HFFc6 (cell line): ENCODE measurements at places on chromosomes 7 and 10.

DNA sequence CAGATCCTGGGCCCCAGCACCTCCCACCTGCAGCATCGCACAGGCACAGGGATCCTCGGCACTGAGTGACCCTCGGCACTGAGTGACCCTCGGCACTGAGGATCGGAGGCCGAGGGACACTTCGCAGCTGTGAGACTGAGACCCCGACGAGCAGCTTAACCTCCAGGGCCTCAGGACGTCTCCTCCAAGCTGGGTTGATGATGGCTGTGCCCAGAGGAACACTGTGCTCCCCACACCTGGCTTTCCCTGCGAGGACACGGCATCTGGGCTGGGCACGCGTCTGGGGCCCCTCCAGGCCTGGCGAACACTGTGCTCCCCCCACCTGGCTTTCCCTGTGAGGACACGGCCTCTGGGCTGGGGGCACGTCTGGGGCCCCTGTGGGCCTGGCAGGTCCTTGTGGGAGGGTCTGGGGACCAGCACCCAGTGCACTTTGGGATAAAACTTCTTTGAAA, 158.3 kb upstream of the PPP2R2D start:
- H3K4me3 ChIP-seq: no peak overlapping the region
- H3K27ac ChIP-seq: no peak overlapping the region
- H3K36me3 ChIP-seq: no peaks in the 10 kb centered on the region
- DNase-seq: no peak
- H3K4me1 ChIP-seq: no peaks in the 10 kb centered on the region

DNA sequence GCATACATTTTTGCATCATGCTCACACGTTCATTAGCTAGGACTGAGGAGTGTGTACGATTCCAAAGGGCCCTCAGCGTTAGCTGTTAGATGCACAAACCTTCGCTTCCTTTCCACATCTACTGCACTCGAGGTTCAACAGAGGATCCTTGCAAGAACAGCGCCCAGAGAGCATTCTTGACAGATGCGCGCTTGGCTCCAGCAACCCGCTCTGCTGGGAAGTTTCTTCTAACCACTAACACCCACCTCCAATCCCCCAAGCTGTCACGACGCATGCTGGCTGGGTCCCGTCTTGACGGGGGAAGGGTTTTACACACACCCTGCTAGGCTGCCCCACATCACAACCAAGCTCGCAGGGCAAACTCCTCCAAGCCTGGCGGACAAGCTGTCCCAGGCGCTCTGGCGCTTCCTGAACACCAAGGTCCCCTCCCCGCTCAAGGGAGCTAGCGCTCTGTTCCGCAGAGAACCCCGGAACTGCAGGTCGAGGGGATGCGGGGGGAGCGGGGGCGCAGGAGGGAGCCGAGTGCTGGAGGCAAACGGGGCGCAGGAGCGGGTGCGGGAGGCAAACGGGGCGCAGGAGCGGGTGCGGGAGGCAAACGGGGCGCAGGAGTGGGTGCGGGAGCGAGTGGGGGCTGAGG, 653 bp upstream of the ADRB1 start:
- H3K27ac ChIP-seq: no peak overlapping the region
- H3K27me3 ChIP-seq: peaks cover 29% of the 10 kb centered on the region
- H3K36me3 ChIP-seq: no peaks in the 10 kb centered on the region
- no peak for DNase-seq

DNA sequence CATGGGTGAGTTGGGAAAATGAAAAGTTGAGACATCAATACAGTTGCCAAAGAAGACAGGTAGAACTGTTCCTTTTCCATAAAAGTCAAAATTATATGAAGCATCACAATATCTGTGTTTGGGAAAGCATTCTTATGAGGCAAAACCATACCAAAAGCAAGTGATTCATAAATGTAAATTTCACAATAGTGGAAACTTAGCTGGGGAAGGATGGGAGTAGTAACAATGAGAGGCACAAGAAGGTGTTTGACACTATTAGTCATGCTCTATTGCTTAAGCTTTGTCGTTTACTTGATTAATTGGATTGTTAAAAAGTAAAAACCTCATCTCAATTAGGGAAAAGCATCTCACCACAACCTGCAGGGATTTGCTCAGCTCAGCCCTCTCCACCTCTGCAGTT, 240.2 kb downstream of the C7orf25 start:
- no peak for DNase-seq
- no peaks in the 10 kb centered on the region for H3K4me1 ChIP-seq
- peaks cover 9% of the 10 kb centered on the region for H3K27me3 ChIP-seq
- peaks cover 8% of the 10 kb centered on the region for H3K36me3 ChIP-seq

- H3K36me3 ChIP-seq: peaks cover 21% of the 10 kb centered on the region
- H3K27ac ChIP-seq: no peak overlapping the region
- H3K4me1 ChIP-seq: peaks cover 32% of the 10 kb centered on the region
- H3K27me3 ChIP-seq: no peaks in the 10 kb centered on the region; the same call in none of the 2 replicates
- no peak for DNase-seq
- peak overlapping the region; percentile 45 for H3K4me3 ChIP-seq
Measured at GRCh38 chr7:100017300-100017699, 1.9 kb downstream of the ZKSCAN1 start.

DNA sequence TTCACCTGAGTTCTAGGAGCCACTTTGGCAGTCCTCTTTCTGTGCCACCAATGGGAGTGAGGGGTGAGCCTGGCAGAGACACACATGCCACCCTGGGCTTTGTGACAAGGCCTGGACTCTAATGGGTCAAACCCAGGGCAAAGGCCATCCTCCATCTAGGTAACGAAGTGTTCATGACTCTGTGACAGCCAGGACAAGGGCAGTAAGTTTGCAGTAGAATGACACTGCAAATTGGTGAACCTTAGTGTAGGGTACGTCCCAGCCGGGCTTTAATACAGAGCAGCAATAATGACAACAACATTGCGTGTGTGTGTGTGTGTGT, 43.3 kb downstream of the PAPSS2 start:
- no peak for DNase-seq
- H3K27ac ChIP-seq: peak overlapping the region; percentile 46
- H3K27me3 ChIP-seq: peaks cover 9% of the 10 kb centered on the region
- peaks cover 86% of the 10 kb centered on the region for H3K4me1 ChIP-seq
- no peak overlapping the region for H3K4me3 ChIP-seq

DNA sequence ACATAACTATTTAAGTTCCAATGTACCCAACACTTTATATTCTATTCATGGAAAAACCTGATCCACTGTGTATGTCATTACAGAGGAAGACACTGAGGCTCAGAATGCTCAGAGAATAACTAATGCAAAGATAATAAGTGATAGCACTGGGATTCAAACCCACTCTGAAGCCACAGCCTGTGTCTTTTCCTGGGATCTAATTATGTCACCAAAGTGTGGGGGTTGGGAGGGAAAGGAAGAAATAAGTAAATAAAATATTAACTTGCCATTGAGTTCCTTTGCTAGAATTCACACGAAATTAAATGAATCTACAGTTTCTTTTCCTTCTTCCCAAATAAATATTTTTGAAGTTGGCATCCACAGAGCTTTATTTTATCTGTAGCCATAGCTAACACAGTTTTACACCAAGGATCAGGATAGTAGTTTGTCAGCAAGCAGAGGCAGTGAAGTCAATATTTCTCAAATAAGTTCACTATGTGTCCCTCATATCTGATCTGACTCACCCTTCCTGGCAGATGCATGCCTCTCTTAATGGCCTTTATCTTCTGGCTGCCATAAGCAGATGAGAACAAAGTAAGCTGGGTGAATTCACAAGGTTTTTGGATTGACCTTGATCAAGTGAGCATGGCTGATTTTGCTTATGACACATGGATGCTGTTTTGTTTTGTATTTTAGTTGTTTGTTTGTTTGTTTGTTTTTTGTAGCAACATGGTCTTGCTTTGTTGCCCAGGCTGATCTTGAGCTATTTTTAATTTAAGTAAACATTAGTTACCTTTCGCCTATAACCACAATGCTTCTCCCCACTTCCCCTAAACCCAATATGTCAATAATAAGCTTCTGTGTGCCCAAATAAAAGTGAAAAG, 6.3 kb downstream of the RAPGEF5 start:
- H3K27ac ChIP-seq: 0 out of 2 replicates have a peak overlapping the region, but pooled peaks have one; percentile 34
- peak; percentile 62 for DNase-seq
- H3K4me1 ChIP-seq: peaks cover 48% of the 10 kb centered on the region

DNA sequence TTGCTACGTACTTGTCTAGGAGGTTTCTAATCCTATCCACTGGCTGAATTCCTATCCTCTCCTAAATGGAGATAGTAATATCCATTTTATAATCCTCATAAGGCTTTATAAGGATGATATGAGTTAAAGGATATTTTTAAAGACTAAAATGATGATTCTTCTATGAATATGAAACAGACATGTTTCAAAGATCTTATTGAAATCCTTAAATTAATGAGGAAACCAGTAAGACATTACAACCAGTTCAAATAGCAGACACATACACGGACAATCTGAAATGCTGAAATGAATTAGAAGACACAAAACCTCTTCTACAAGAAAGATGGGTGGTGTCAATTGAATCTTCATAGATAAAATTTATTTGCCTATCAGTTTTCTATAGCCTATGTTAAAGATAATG, 132.9 kb upstream of the ANK3 start:
- no peaks in the 10 kb centered on the region for H3K36me3 ChIP-seq
- no peak overlapping the region for H3K4me3 ChIP-seq
- H3K27ac ChIP-seq: no peak overlapping the region
- peaks cover 1% of the 10 kb centered on the region; the same call in 1 of the 2 replicates for H3K27me3 ChIP-seq
- no peak for DNase-seq

DNA sequence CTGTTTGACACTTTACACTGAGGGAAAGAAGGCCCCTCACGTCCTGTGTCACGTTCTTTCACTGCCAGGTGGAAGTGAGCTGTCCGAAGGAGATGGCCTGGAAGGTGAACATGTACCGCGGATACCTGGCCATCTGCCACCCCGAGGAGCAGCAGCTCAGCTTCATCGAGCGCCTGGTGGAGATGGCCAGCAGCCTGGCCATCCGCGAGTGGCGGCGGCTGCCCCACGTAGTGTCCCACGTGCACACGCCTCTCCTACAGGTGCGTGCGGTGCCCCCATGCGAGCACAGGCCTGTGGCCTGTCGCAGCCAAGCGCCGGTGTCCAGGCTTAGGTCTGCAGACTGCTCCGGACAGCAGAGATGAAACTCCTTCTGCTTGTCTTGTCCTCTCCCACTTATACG, 103.4 kb downstream of the TRRAP start:
- DNase-seq: no peak
- no peak overlapping the region for H3K4me3 ChIP-seq
- H3K36me3 ChIP-seq: peaks cover 52% of the 10 kb centered on the region
- peaks cover 6% of the 10 kb centered on the region; the same call in 1 of the 2 replicates for H3K4me1 ChIP-seq

DNA sequence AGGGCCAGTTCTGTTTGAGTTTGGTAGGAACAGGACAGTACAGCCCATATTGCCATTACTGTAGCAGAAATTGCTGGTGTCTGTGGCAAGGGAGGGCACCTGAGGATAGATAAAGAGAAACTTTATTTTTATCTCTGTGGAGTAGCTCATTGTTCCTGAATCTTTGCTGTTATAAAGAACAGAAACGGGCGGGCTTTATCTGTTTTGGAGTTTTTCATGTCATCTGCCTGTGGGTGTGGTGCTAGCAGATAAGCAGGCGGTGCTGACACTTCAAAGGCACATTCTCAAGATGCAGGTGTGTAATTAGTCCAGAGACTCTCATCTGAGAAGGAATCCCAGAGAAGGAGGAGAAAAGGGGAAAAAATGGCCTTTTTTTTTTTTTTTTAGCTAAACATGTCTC, 11.5 kb downstream of the ZNF273 start:
- no peak overlapping the region for H3K27ac ChIP-seq
- no peaks in the 10 kb centered on the region; the same call in 1 of the 2 replicates for H3K27me3 ChIP-seq
- no peak overlapping the region for H3K4me3 ChIP-seq
- DNase-seq: no peak
- peaks cover 64% of the 10 kb centered on the region for H3K36me3 ChIP-seq

GRCh38 chr7:12436896-12437535, 33.4 kb upstream of the VWDE start:
- H3K27ac ChIP-seq: no peak overlapping the region
- no peaks in the 10 kb centered on the region for H3K36me3 ChIP-seq
- DNase-seq: no peak
- H3K4me3 ChIP-seq: no peak overlapping the region
- no peaks in the 10 kb centered on the region for H3K27me3 ChIP-seq

- 0 out of 2 replicates have a peak, but pooled peaks cover 4% of the 10 kb centered on the region for H3K36me3 ChIP-seq
- no peak overlapping the region for H3K4me3 ChIP-seq
- H3K27ac ChIP-seq: no peak overlapping the region
- H3K4me1 ChIP-seq: no peaks in the 10 kb centered on the region
Measured at GRCh38 chr10:85614566-85614965, 752.0 kb downstream of the GRID1 start.

- H3K27ac ChIP-seq: no peak overlapping the region
- H3K4me1 ChIP-seq: peaks cover 45% of the 10 kb centered on the region
- peaks cover 10% of the 10 kb centered on the region for H3K27me3 ChIP-seq
Measured at GRCh38 chr10:30686708-30687107, 57.2 kb upstream of the LYZL2 start.

DNA sequence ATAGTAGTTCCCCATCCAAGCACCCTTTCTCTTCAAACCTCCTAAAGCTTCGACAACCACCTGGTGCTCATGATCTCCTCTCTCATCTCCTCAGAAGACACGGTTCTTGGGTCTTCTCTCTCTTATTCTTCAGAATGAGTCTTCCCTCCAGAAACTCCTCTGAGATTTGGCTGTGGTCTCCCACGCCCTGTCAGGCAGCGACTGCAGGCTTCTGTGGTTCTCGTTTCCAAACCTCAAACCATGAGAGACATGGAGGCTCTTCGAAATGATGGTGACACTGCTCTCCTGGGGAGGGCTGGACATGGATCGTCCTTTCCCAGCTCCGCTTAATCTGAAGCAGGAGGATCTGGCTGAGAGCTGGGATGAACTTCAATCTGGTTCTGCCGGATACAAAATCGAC, 78.6 kb upstream of the PITRM1 start:
- no peak for DNase-seq
- no peak overlapping the region for H3K27ac ChIP-seq
- H3K4me3 ChIP-seq: no peak overlapping the region
- peaks cover 26% of the 10 kb centered on the region for H3K27me3 ChIP-seq
- peaks cover 22% of the 10 kb centered on the region for H3K4me1 ChIP-seq

DNA sequence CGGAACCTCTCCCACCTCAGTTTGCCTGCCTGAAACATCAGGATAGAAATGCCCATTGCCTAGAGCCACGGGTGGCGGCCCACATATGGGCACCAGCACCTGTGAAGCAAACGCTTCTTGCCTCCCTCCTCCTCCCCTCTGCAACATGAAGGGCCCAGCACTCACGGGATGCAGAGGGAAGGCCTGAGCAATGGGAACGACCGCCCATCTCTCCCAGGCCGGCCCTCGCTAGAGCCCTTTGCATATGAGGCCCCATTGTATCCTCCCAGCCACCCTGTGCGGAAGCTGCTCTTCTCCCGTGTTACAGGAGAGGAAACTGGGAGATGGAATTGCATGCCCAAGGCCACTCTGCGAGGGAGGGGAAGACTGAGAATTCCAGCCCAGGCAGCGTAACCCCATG, 88.2 kb downstream of the RGS10 start:
- DNase-seq: no peak
- no peak overlapping the region for H3K27ac ChIP-seq

DNA sequence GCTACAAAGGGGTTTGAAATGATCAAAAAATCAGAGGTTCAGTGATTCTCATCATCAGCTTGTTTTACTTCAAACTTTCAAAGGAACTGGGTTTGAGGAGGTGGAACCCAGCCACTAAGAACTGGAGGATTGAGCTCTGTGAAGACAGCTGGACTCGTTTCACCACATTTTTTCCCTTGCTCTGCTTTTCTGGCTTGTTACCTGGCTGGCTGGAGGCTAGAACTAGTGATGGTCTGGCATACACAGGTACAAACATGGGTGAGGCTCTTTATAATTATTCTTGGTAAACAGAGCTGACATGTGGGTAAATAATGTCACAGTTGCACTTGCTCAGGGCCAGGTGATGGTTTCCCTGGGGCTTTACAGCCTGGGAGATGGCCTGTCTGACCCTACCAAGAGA, 352.5 kb downstream of the FGFR2 start:
- no peaks in the 10 kb centered on the region for H3K27me3 ChIP-seq
- DNase-seq: no peak
- no peaks in the 10 kb centered on the region for H3K4me1 ChIP-seq
- H3K36me3 ChIP-seq: peaks cover 1% of the 10 kb centered on the region; the same call in 1 of the 2 replicates
- no peak overlapping the region for H3K4me3 ChIP-seq
- no peak overlapping the region for H3K27ac ChIP-seq
